NCI-H1092 treated with DMSO at 0.1 percent for 48 hours (cell line): ENCODE measurements at places on chromosomes 4 and X.
A peak's percentile ranks its signal among the peaks of the same experiment; 100 is the strongest.

DNA sequence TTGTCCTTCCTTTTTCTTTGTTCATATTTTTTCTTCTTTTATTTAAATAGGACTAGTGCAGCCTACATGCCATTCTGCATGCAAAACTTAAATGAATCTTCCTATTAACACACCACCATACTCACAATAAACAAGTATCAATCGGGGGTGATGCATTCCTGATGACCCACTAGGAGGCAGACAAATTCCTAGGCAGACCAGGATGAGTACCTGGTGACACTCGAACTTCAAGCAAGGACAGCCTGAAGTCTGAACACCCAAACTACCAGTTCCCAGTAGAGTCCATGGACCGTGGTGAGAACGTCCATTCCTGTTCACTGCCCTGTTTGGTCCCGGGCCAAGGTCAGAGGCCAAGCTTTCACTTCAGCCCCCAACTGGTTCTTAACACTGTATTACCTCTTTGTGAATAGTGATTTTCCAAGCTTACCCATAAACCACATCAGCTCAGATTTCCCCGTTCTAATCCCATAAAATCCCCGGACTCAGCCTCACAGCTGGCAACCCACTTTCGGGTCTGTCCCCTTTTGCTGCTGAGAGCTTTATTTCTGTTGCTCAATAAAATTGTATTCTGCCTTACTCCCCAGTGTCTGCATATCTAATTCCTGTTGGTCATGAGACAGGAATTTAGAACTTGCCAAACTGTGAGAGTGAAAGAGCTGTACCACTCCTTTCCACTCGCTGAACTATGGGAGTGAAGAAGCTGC is 1286.6 kb downstream of the FSTL5 start:
- no peak for DNase-seq

DNA sequence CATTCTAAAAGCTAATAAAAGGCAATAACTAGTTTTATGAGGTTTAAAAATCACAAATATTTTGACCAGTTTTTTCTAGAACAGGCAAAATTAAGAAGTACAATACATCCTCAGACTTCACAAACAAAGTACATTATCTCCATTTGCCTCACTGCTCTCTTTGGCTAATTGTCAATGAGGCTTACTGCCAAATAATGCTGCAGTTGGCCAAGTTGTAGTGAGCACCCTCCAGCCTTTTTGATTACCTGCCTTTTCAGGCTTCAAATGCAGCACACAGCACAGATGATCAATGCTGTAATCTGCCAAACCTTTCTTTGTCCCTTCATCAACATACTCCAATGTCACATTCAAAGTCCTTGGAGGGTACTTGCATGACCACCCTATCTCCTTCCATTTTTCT is 605.2 kb downstream of the KLHL13 start:
- no peak for DNase-seq

- DNase-seq, result no peak
Measured at GRCh38 chrX:140723121-140723715, 13.7 kb downstream of the LINC00632 start.

GRCh38 chr4:7964890-7965662 is 25.4 kb upstream of the AFAP1 start:
- DNase-seq, result no peak

DNA sequence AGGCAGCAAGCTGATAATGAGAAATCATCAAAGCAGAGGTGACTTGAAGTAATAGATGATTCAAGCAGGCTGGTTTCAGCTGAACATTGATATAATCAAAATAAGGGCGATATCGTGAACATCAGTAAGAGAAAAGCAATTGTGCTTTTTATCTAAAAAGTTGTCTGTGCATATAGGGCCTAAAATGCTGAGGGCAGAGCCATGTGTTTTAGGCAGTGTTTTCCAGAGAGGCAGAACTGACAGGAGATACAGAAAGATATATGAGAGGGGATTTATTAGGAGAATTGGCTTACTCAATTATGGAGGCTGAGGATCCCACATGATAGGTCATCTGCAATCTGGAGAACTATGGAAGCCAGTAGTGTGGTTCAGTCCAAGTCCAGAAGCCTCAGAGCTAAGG is 136.5 kb upstream of the NPY2R start:
- DNase-seq, result no peak

DNA sequence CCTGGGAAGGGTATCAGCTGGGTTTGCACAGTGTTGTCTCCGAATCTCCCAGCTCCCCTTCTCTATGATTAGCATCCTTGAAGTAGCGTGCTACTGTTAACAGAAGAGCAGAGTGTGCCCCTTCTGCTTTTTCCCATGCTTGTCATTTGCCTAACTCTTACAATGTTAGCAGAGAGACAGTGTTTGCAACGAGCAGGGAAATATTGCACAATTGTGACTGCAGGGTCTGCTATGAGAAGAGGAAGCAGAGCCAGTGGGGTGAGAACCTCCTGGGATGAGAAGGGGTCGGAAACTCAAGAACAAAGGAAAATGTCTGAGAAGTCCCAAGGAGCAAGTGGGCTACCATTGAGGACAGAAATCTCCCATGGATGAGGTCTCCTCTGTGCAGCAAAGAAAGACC is 7.8 kb upstream of the CHRNA9 start:
- DNase-seq, result no peak

GRCh38 chr4:168751263-168752225 is 254.7 kb downstream of the PALLD start:
- DNase-seq, result no peak

DNA sequence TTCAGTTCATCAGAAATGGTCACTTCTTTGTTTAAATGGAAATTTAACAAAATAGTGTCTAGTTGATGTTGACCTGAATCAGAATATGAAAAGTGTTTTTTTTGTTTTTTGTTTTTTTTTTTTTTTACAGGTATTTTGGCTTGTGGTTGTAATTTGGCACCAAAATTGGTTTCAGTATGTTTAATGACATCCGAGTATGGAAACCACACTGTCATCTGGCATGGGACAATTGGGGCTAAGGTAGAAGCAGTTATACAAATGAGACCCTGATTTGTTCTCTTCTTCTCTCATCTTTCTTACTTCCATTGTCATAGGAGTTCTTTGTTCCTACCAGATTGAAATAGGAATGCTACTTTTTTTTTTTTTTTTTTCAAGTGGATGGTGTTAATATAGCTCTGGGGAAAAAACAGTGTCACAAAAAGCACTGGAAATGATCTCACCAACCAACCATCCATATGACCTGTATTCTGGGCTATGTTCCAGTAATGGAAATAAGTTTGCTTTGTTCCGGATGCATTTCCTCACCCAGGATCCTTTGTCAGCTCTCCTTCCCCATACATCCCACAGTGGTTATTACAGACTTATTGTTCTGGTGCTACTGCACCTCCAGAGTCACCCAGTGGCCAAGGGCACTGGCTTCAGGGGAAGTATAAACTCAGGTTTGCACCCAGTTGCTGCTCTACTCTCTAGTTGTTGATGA is 95.8 kb downstream of the ATXN3L start:
- DNase-seq, result peak; percentile 39

- no peak for DNase-seq
Measured at GRCh38 chr4:68267433-68267944, 22.0 kb upstream of the TMPRSS11B start.

DNA sequence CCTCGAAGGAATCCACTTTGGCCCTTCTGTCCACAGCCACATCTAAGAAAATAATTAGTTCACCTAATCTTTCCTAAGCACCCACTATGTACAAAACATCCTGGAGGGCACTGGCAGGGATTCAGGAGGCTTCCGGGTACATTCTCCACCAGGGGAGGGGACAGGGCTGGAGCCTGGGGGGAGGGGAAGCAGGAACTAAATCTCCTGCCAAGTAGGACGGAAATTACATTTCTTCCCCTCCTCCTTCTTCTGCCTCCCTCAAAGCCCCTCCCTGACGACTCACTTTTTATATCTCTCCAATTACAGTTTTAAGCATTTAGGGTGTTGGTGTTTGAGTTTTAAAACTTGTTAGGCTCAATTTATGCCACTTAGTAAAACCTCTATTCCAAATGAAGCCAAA is 203.1 kb downstream of the BCOR start:
- DNase-seq, result peak; percentile 26

- DNase-seq, result no peak
Measured at GRCh38 chrX:150455215-150455608, 92.1 kb downstream of the MAMLD1 start.

- DNase-seq, result peak; percentile 41
Measured at GRCh38 chrX:71859637-71860036, 51.0 kb upstream of the NHSL2 start.

- DNase-seq, result no peak
Measured at GRCh38 chr4:186027405-186027804, 41.6 kb upstream of the TLR3 start.

GRCh38 chr4:163447481-163447880 is 26.1 kb downstream of the TKTL2 start:
- DNase-seq, result no peak

DNA sequence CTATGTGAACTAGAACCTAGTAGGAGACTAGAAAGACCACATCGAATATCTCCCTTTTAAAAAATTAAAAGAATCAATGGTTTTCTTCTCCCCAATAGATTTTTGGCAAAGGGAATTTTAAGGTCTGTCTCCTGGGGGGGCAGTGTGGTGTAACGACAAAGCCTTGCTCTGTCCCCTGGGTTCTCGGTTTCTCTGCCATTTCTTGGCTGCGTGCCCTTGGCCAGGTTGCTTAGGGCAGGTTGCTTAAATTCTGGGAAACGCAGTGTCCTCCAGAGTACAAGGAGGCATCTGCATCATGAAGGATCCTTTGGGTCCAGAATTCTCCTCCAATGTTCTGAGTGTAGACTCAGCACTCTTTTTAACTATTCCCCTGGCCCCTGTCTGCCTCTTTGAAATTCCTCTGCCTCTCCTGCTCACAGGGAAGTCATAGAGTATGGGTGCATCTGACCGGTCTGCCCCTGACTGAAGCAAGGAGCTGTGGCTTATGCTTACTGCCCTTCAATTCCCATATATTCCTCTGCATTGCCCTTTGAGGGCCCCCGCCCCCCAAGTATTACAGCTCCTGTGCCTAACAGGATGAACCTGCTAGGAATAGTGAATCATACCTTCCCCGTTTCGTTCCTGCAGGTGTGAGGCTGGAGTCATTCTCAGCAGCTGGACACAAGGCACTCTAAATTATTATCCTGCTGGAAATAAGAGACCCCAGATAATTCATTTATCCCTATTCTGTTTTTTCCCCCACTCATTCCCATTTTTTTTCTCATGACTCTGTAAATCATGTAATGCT is 2.2 kb downstream of the KIT start:
- peak; percentile 36 for DNase-seq

- no peak for DNase-seq
Measured at GRCh38 chr4:186724058-186724863, 605 bp upstream of the FAT1 start.

- no peak for DNase-seq
Measured at GRCh38 chrX:21802839-21803238, 36.6 kb upstream of the MBTPS2 start.

DNA sequence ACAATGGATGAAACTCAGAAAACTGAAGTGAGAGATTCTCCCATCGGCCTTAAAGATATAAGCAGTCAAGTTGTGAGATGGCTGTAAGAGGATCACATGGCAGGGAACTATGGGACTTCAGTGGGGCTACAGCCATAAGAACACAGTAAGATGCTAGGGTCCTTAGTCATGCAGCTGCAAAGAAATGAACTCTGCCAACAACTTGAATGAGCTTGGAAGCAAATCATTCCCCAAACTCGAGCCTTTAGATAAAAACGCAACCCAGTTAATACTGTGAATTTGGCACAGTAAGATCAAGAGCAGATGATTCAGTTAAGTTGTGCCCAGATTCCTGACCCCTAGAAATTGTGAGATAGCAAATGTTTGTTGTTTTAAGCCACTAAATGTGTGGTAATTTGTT is 117.3 kb downstream of the FAM13A start:
- DNase-seq, result no peak

DNA sequence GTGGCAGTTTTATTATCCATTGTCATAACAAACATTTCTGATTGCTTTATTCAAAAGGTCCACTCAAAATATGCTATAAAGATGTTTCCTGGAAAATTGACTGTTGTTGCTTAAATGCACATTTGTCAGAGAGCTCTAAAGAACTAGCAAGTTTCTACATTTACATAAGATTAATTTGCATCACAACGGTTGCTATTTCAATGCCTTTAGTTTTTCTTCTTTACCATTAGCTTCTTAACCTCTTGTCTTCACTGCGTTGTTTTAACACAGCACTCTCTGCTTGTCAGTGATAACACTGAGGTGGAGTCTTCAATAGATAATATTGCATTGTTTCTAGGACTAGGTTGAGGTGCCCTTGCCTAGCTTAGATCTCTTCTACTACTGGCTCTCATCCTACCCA is 76.7 kb upstream of the GALNT7 start:
- DNase-seq, result no peak

GRCh38 chr4:88522702-88523324 is 763 bp downstream of the PYURF start:
- peak; percentile 12 for DNase-seq

DNA sequence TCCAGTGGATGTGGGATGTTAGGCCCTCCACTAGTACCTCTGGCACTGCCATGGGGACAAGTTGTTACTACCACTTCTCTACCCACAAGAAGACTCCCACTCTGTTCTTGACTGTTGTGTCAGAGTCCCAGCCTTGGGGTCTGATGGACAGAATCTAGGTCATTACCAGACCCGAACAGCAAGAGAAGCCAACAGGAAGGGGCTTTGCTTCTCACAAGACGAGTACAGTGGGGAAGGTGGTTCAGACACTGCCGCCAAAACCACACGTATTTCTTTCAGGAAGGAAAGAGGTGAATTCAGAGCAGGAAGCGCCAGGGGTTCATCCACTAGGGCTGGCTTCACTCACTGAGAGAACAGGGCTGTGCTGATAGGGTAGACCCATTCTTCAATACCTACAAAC is 161.3 kb upstream of the KIT start:
- no peak for DNase-seq

DNA sequence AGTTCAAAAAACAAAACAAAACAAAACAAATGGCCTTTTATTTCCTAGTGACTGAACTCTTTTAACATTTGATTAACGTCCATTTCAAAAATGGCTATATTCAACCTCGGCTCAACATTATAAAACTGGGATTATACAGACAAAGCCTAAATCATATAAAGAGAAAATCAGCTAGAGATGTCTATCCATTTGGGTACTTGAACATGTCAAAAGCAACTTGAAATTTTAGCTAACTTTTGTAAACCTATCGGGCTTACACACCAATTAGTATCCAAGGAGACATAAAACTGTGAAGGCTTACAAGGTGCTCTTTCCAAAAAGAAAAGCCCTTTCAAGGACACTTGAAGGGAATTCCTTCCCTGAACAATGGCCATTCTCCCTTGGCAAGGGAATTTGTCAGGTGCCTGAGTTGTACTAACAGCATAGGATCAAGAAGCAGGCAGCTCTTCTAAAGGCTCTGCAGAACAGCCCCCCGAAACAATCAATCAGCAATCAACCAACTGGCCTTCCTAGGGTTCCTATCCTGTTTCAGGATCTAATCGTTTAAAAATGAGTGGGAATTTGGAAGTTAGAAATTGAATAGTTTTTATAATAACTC is 633.7 kb upstream of the HTR2C start:
- no peak for DNase-seq

DNA sequence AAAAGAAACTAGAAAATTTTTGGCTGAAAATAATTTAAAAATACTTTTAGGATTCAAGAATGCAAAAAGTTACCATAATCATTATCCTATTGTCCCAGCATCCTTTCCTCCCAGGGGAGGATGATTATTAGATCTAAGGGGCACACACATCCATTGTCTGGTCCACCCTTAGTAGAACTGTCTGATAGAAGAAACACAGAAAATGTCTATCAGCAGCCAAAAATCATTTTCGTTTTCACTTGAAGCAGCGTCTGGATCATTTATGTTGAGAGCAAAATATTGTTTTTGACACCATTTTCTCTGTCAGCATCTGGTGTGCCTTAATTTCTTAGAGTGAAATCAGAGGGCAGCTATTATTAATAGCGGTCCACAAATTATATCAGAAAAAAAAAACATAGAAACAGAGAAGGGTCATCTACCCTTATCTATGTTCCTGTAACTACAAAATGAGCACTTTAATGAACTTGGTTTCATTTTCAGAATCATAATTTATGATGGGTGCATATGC is 446.3 kb downstream of the TRAM1L1 start:
- no peak for DNase-seq
